ENCODE measurements at places on chromosomes 13 and 19.
A peak's percentile ranks its signal among the peaks of the same experiment; 100 is the strongest.

GRCh38 chr19:4795400-4795799 lies 3.9 kb downstream of the FEM1A start:
- no peak for DNase-seq

DNA sequence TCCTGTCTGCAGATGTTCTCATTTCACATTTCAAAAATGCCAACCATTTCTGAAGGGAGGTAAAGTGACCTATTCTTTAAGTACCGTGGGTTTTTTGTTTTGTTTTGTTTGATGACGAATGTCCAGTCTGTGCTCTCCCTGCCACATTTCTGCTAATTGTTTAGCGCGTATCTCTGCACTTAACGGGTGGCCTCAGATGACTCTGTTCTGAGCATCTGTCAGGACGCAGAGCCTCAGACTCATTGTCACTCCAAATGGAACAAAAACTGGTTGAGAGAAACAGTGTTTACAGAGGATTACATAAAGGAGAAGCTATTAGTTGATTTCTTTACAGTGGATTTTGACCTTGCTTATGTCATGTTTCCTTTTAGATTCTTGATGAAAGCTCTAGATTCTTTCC lies 23.7 kb downstream of the TPP2 start:
- no peak for DNase-seq

GRCh38 chr13:44867825-44868224 lies 121.4 kb downstream of the NUFIP1 start:
- no peak for DNase-seq

- DNase-seq: no peak
Measured at GRCh38 chr13:52925251-52925650, 76.8 kb upstream of the PCDH8 start.

DNA sequence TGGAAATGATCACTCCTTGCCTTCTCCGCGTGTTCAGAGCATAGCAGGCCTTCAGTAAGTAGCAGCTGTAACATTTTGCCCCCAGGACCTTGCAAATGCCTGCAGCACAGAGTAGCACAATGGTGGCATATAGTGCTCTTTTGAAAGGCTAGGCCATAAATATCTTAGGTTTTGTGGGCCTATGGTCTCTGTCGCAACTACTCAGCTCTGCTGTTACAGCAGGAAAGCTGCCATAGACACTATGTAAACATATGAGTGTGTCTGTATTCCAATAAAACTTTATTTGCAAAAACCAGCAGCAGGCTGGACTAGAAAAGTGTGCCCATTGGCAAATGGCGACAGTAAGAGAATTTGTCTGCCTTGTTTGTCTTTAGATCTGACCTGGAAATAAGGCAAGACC lies 9.4 kb downstream of the ITPKC start:
- no peak for DNase-seq

DNA sequence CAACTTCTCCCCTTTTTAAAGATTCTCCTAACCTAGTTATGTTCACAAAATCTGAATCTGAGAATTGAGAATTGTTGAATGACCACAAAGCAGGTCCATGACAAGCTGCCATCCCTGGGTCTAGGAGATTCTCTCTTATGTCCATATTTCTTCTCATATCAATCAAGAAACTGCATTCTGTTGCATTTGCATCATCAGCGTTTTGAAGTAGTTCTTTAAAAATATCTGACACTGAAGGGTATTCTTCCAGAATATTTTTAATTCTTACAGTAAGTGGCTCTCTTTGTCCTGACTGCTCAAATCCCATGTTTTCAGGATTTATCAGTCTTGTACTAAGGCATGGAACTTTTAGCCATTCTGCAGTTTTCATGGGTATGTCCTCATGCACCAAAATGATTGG lies 94.3 kb downstream of the SACS start:
- DNase-seq: no peak

GRCh38 chr13:102289606-102290005 lies 112.2 kb downstream of the FGF14 start:
- no peak for DNase-seq

DNA sequence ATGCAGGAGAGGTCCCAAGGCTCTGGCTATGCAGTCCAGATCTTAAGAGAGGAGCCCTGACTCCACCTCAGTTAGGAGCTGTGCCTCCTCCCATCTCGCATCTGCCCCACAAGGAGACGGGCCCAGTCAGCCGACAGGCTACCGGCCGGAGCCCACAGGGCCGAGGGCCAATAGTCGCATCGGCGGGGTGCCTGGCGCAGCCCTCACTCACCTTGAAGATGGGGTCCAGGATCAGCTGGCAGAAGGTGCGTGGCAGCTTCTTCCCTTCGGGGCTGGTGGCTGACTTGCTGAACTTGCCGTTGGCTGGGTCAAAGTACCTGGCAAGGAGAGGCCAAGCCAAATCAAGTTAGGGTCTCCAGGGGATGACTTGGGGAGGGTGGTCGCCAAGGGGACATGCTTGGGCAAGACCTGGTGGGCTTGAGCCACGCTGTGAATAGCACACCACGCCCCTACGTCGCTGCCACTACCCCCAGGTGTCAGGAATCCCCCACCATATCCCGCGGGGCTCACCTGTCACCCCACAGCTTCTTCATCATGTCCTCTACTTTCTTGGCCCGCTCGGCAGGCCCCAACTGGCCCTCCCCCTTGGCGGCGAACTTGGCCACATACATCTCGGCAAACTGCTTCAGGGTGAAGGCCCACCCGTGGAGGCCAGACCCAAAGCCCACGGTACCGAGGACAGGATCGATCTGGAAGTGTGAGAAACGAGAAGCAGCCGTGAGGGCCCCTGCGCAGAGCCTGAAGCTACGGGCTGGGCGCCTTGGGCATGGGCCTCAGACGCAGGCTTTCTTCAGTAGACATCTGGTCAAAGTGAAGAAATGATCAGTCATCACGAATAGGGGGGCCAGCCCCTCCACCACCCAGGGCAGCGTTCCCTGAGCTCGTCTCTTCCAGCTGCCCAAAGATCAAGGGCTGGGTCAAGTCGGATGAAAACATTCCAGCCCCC lies 3.3 kb downstream of the EEF2 start:
- no peak for DNase-seq

- DNase-seq: no peak
Measured at GRCh38 chr13:20482787-20483186, 42.9 kb downstream of the CRYL1 start.

DNA sequence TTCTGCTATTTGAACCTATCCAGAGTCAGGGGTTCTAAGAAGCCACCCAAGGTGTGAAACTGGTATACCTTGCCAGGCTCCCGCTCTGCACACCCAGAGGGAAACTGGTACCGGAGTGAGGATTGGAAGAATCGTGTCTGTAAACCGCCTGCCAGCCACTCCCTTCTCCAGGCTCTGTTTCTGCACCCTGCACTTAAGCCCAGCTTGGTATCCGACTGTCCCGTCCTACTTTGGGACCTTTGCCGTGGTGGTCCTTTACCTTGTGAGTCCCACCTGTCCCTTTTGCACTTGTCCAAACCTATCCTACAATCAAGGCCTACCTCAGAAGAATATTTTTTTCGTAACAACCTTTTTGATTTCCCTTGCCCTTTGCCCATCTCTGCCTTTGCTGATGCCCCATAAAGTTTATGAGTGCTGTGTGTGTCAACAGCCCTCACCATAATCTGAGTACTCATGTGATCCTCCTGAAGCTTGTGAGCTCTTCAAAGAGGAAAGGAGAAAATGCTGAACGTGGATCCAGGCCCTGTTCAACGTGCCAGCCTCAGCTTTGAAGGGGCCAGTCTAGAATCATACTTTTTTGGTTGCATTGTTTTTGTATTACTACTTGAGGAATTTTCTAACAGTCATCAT lies 44.7 kb downstream of the GARRE1 start:
- no peak for DNase-seq

- no peak for DNase-seq
Measured at GRCh38 chr13:31056644-31057271, 104.9 kb downstream of the HSPH1 start.

- peak; percentile 64 for DNase-seq
Measured at GRCh38 chr19:31071136-31071855, 277.9 kb downstream of the TSHZ3 start.

DNA sequence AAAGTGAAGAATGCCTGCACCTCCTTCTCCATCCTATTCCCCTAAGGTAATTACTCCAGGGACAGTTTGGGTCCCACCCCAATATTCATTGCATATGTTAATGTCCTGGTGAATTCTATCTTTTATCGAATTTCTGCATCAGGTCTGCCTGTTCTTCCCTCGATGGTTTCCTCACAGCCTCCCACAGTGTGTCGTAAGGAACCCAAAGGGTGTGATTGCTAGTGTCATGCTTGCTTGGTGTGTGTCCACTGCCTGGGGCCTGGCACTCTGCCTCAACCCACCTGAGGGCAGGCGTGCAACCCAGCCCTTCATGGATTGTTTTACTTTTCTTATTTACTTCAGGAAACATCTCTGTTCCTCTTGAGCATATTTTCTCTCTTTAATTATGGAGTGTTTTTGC lies 60.2 kb upstream of the CYSLTR2 start:
- no peak for DNase-seq

GRCh38 chr19:30577551-30578105 lies 205.4 kb downstream of the ZNF536 start:
- no peak for DNase-seq

DNA sequence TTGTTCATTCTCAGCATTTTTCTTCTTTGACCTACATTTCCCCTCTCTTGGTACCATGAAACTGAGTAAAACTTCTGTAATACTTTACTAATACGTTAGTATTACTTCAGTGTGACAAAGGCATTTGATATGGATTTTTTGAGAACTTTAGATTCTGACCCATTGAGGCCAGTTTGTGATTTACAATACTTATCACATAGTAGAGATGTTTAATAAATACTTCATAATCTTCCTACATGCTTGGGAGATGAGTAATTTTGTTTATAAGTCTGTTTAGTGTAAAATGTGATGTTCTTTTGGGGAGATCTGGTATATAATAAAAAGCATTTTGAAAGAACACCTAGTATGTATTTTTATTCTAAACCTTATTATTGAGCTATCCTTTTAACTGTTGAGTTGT lies 29.7 kb downstream of the GTF2F2 start:
- no peak for DNase-seq

DNA sequence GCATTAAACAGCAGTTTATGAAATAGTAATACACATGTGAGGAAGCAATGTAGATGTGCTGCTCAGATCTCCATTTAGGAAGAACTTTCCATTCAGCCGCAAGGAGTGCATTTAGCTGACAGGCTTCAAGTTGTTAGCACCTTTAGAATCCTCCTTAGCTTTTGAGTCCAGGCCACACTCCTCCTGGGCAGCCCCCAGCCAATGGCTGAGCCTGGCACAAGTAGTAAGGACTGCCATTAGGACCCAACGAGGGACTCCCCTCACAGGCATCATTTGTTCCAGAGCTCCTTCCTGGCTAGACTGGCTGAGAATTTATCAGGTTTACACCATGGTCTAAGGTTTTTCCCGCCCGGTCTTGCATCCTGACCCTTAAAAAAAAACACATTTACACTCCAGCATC lies 201.4 kb downstream of the DIAPH3 start:
- no peak for DNase-seq

GRCh38 chr13:109715902-109716301 lies 70.5 kb downstream of the IRS2 start:
- DNase-seq: peak; percentile 15

DNA sequence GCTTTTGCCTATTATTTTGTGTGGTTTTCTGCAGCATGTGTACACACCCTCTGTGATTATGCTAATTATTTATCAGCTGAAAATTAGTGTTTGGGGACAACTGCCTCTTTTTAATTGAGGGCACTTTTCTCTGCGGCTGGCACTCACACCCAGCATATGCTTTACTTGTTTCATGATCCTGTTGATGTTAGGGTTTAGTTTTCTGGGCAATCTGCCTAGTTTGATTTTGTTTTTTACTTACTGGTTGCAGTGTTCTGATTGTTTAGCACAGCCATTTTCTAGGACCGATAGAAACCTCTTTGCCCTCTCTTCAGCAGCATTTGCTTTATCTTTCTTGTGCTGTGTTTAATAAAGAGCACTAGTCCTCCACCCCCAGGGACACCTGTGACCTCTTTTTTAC lies 161.6 kb downstream of the PAN3 start:
- DNase-seq: no peak

Data from fibroblast of skin of scalp (primary cell).